Activated T-helper 1 cell treated with Interleukin-2 at 50 U/mL for 16 hours (primary cell): ENCODE measurements at places on chromosomes 16 and 17.

GRCh38 chr17:73940511-73940910, 263.0 kb upstream of the RPL38 start:
- DNase-seq, result no peak

DNA sequence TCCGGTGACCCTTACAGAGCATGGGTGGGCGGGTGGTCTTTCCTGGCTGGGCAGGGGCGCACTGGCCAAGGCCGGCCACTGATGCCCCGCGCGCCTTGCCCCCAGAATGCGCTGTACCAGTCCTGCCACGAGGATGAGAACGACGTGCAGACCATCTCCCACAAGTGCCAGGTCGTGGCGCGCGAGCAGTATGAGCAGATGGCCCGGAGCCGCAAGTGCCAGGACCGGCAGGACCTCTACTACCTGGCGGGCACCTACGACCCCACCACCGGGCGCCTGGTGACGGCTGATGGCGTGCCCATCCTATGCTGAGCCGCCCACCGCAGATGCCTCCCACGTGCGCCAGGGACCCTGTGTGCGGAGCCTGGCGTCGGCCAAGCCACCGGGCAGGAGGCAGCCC, 49.1 kb downstream of the ACTG1 start:
- no peak for DNase-seq

- DNase-seq, result no peak
Observed at GRCh38 chr17:73042809-73043685, 49.4 kb downstream of the SLC39A11 start.

DNA sequence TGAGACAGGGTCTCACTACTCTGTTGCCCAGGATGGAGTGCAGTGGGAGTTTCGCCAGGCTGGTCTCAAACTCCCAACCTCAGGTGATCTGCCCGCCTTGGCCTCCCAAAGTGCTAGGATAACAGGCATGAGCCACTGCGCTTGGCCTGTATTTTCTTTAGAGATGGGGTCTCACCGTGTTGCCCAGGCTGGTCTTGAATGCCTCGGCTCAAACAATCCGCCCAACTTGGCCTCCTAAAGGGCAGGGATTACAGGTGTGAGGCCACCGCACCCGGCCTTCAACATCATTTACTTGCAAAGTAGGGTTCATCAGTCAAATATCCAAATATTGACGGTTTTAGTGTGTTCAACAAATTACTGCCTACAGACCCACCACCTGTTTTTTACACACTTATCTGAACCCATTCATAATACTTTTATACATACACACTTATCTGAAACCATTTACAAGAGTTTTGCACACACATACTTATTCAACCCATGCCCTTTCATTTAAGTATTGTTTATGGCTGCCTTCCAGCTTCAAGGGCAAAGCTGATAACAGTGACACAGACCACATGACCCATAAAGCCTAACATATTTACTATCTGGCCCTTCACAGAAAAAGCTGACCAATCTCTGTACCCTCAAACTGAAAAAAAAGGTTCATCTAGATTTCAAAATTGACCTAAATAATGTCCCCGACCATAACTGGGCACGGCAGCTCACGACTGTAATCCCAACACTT, 11.9 kb downstream of the TMEM170A start:
- no peak for DNase-seq

DNA sequence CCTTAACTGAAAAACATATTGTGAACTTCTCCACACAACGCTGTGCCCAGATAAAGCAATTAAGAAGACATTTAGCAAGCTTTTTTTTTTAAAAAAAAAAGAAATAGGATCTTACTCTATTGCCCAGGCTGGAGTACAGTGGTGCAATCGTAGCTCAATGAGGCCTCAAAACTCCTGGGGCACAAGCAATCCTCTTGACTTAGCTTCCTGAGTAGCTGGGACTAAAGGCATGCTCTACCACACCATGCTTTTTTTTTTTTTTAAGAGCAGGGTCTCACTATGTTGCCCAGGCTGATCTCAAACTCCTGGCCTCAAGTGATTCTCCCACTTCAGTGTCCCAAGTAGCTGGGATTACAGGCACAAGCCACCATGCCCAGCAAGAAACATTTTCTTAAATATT, 20.1 kb downstream of the AP1G1 start:
- DNase-seq, result no peak

- no peak for DNase-seq
Observed at GRCh38 chr17:74147966-74148365, 55.5 kb upstream of the RPL38 start.
